ENCODE measurements at places on chromosomes 4 and X. TPM values are rescaled to one million over a fixed set of nuclear protein-coding genes. Genes with fewer than 3 reads are reported as not detected.

- no peaks in the 10 kb centered on the region for H3K4me1 ChIP-seq
- no peak overlapping the region for H3K4me3 ChIP-seq
- no peak for DNase-seq
- H3K27ac ChIP-seq, result no peak overlapping the region
Observed at GRCh38 chrX:108224218-108224617, 132.6 kb downstream of the ATG4A start.

DNA sequence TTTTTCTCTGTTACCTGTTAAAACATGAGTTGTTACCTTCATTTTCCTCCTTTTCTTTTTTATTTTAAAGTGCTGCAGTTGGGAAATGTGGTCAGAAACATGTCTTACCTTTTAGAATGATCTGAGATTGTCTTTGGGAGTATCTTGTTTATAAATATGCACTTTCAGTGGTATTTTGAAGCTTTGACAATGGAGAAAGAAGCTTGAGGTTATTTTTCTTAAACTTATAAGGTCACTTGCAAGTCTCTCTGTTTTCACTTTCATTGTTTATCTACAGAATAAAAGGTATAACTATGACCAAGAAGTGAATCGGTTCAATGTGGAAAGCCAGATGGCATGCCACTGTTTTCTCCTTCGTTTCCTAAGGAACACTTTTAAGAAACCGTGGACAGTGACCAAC, 167.5 kb upstream of the SLC7A11 start:
- peaks cover 4% of the 10 kb centered on the region for H3K4me1 ChIP-seq
- no peaks in the 10 kb centered on the region for H3K27me3 ChIP-seq
- DNase-seq, result no peak
- H3K36me3 ChIP-seq, result no peaks in the 10 kb centered on the region

GRCh38 chrX:23884427-23885024, 23.2 kb downstream of the APOO start:
- H3K4me1 ChIP-seq, result peaks cover 4% of the 10 kb centered on the region
- H3K36me3 ChIP-seq, result no peaks in the 10 kb centered on the region
- no peaks in the 10 kb centered on the region for H3K27me3 ChIP-seq
- H3K27ac ChIP-seq, result no peak overlapping the region

- peaks cover 3% of the 10 kb centered on the region for H3K4me1 ChIP-seq
- H3K27me3 ChIP-seq, result no peaks in the 10 kb centered on the region
- no peak for DNase-seq
- H3K4me3 ChIP-seq, result no peak overlapping the region
Observed at GRCh38 chr4:169068423-169068822, 58.4 kb upstream of the CBR4 start.

- peak overlapping the region; percentile 84 for H3K4me3 ChIP-seq
- H3K27ac ChIP-seq, result no peak overlapping the region
- H3K36me3 ChIP-seq, result no peaks in the 10 kb centered on the region
- H3K27me3 ChIP-seq, result no peaks in the 10 kb centered on the region
- DNase-seq, result no peak
Observed at GRCh38 chr4:52751487-52751911, 274 bp upstream of the ERVMER34-1 start.

The NAP1L2 gene
- 4.2 TPM for total RNA-seq

DNA sequence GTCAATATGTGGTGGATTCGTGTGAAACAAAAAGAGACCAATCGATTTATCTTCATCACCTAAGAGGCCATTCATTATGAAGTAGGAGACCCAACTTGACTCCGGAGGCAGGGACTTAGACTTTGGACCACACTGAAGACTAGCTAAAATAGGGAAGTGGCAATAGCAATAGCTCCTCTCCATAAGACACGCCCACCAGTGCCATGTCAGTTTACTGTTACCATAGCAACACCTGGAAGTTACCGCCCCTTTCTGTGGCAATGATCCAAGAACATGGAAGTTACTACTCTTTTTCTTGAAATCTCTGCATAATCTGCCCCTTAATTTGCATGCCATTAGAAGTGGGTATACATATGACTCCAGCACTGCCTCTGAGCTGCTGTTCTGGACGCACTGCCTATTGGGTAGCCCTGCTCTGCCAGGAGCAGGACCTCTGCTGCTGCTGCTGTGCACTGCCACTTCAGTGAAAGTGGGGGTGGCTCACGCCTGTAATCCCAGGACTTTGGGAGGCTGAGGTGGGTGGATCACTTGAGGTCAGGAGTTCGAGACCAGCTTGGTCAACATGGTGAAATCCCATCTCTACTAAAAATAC, 163.2 kb downstream of the PRKX start:
- H3K4me1 ChIP-seq, result no peaks in the 10 kb centered on the region
- no peaks in the 10 kb centered on the region for H3K36me3 ChIP-seq
- no peaks in the 10 kb centered on the region for H3K27me3 ChIP-seq
- H3K4me3 ChIP-seq, result no peak overlapping the region
- no peak overlapping the region for H3K27ac ChIP-seq

DNA sequence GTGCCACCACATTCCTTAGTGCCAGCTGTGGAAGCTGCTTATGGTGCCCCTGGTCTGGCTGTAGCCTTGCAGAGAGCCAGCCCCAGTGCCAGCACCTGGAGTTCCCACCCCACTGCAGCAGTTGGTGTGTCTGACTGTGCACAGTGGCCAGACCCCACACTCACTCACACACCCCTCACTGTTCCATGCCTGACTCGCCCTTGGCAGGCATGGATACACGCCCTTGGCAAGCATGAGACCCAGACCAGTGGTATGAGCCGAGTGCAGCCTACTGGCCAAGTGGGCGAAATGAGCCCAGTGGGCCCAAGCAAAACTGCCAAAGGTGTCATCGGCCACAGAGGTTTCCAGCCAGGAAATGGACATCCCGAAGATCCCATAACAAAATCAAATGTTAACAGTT, 27.4 kb downstream of the NAA11 start:
- H3K4me1 ChIP-seq, result no peaks in the 10 kb centered on the region
- H3K4me3 ChIP-seq, result no peak overlapping the region
- no peak overlapping the region for H3K27ac ChIP-seq
- H3K27me3 ChIP-seq, result no peaks in the 10 kb centered on the region

The MAGEA9B gene
- not detected for total RNA-seq

Measured in thoracic aorta (tissue), 2 donors.